ENCODE measurements at places on chromosomes 11 and 22.

GRCh38 chr11:30984827-30985226 is 384.7 kb downstream of the DCDC1 start:
- peak; percentile 40 for DNase-seq

- DNase-seq = no peak
Measured at GRCh38 chr11:5317292-5317691, 6.8 kb downstream of the OR51B2 start.

GRCh38 chr11:3755151-3755550 is 42.2 kb downstream of the NUP98 start:
- no peak for DNase-seq

DNA sequence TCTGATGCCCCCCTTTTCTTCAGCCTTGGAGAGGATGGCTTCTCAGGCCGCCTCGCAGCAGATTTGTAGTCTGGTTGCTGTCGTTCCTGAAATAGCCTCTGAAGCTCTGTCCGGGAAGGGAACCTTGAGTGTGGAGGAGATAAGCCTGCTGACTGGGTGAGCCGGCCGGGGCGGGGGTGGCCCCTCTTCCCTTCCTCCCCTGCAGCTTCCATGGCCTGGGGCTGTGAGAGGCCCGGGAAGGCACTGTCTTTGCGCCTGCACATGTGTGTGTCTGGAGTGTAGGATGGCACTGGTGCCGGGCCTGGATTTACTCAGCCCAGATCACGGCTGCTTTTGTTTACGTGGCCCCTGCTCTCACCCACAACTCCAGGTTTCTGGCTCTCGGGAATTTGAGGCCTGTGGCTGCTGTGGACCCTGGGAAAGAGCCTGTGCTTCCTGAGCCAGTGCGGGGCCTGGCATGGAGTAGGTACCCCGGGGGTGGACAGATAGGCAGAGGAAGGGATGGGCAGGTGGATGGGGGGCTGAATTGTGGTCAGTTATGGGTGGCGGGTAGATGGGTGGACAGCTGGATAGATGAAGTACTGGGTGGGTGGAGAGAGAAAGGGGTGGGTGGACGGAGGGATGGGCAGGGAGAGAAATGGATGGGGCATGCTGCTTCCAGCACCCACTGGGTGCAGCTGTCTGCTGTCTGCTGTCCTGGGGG is 16.6 kb downstream of the KCNQ1 start:
- DNase-seq = no peak

- peak; percentile 65 for DNase-seq
Measured at GRCh38 chr11:69122630-69123431, 32.9 kb upstream of the SMIM38 start.

Data from NCI-H69 (cell line).